ENCODE measurements at places on chromosomes 4 and X.

- DNase-seq = no peak
Observed at GRCh38 chrX:10557166-10557565, 63.2 kb downstream of the MID1 start.

DNA sequence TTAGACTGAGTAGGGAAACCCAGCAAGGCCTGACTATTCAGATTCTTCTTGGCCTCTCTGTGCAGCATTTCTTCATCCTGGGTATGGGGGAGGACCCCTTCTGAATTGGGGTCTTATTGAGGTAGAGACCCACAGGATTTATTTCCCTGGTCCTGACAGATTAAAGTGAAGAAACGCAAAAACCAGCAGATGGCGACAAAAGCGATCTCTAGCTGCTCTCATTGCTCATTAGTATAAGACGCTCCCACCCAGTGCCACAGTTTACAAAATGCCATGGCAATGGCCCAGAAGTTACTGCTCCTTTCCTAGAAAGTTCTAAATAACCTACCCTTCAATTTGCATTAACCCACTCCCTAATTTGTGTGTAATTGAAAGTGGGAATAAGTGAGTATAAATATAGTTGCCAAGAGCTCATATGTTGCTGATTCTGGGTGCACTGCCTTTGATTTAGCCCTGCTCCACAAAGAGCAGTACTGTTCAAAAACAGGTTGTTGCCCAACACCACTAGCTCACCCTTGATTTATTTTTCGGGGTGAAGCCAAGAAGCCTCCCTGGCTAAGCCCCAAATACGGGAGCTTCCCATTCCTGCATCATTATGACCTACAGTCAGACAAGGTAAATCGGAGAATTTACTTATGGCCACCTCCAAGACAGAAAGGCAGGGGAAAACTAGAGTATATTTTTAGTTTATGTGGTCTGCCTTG is 3.7 kb upstream of the BEX4 start:
- DNase-seq = peak; percentile 75

DNA sequence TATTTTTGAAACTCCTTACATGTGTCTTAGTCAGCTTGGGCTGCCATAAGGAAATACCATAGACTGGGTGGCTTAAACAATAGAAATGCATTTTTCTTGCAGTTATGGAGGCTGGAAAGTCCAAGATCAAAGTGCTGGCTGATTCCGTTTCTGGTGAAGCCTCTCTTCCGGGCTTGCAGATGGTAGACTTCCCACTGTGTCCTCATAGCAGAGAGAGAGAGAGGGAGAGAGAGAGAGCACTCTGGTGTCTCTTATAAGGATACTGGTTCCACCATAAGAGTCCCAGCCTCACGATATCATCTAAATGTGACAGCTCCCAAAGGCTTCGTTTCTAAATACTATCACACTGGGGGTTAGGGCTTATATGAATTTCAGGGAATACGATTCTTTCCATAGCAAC is 39.7 kb downstream of the ENPEP start:
- DNase-seq = peak; percentile 75

GRCh38 chr4:26573389-26573794 is 10.5 kb upstream of the TBC1D19 start:
- no peak for DNase-seq

DNA sequence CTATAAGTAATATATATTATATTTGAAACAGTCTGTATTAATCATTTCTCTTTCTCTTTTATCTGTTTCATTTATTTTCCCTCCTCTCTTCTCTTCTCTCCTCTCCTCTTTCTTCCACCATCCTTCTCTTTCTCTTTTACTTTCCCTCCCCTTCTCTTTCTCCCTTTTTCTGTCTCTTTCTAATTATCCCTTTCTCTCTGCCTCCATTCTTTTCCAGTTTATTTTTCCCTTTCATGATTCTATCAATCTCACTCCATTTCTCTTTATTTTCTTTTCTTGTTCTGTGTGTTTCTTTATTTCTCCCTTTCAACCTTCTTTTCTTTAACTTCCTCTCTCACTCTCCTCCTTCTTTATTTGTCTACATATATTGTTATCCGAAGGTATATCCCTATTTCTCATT is 399.8 kb upstream of the POU3F4 start:
- DNase-seq = no peak

DNA sequence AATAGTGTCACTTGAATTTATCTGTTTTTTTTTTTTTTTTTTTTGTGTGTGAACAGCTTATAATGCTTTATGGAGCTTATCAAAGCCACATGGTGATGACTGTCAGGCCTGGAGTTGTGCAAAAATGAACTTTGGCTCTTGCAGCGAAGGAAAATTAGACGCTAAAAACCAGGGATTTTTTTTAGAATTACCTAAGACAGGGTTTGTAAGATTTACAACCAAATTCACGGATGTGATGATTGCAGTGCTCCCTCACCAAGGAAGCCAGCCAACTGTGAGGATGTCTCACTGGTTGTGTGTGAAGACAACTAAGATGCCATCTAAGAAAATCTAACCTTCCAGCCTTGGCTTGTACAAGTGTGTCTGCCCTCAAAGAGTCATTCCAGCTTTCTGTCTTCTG is 127.1 kb upstream of the SLC4A4 start:
- no peak for DNase-seq
